ENCODE measurements at places on chromosomes 12 and 14.
A peak's percentile ranks its signal among the peaks of the same experiment; 100 is the strongest.

DNA sequence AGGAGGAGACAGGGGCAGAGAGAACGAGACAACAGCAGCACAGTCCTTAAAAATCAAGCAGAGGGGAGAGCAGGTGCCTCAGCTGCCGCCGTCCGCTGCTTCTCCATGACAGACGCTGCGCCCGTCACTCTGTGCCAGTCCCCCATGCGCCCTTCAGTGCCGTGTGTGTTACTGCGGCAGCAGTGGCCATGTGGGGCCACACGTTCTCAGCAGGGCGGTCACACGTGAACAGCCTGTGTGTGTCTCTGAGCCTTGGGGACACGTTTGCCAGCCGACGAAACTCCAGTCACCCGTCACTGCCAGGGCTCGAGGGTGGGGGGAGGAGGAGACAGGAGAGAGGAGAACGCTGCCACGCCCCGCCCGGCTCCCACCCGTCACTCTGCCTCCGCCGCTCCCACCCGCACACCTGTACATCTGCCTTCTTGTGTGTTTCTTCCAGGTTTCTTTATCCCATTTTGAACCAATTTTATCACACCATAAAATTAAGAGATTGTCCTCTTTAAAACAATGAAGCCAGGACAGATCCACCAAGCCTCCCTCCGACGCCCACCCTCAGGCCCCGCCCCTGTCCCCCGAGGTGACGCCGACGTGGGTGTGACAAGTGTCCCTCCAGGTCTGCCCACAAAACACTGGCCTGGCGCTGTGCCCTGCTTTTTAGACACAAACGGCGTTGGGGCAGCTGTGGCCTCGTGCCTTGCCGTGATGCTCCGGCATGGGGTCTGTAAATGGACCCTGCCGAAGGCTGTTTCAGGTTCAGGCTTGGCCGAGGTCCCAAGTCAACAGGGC lies 58.2 kb downstream of the GALNT9 start:
- no peak for DNase-seq

- no peak for DNase-seq
Measured at GRCh38 chr12:32302218-32303173, 96.9 kb upstream of the FGD4 start.

- peak; percentile 30 for DNase-seq
Measured at GRCh38 chr12:51323317-51323960, 535 bp downstream of the BIN2 start.

- DNase-seq, result no peak
Measured at GRCh38 chr12:23954332-23954731, 4.9 kb upstream of the SOX5 start.

DNA sequence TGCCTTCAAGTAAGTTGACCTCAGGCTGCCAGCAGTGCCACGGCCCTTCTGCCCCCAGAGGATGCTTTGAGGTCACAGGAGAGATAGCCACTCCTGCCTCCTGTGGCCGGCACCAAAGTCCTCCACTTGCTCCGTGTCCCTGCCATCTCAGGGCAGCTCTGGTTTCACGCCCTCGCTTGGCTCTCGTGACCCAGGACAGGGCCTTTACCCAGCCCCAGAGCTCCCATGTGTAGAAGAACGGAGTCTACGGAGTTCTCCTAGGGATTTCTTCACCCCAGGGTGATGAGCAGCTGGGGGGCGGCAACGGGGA lies 178.1 kb downstream of the ADGRD1 start:
- no peak for DNase-seq

DNA sequence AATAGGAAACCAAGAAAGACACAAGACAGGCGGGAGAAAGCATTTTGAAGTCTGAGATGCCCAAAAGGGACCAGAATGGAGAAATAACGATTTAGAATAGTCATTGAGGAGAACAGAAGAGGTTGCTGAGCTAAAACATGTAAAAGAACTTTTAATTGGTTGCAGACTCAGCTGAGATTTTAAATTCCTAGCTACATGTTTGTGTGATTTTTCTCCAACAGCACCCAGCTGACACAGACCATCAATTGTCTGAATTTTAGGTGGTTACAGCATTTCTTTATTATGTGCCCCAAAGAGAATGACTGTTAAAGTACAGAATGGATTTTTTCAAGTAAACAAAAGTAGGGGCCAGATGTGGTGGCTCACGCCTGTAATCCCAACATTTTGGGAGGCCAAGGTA lies 50.3 kb downstream of the BAZ1A start:
- DNase-seq, result no peak

GRCh38 chr14:75711796-75712211 lies 50.8 kb downstream of the TTLL5 start:
- DNase-seq, result no peak

GRCh38 chr12:52231305-52232202 lies 1.5 kb upstream of the KRT7 start:
- DNase-seq, result no peak

DNA sequence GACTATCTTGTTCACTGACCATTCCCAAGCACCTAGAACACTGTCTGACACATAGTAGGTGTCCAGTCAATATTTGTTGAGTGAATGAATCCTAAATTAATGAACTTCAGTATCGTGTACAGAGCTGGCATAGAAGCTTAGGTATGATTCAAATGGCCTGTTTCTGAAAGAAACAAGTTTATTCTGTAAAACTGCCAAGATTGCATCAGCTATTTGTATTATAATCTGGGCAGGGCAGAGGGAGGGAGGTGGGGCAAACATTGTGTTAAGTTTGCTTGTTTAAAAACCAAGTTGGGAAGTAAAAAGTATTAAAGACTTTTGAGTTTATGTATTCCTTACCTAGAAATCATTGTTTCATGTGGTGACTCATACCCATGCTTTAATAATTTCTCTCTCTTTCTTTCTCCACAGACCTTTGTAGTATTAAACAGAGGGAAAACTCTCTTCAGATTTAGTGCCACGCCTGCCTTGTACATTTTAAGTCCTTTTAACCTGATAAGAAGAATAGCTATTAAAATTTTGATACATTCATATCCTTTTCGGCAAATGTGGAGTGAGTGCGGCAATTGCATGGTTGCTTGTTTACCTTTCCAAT lies 92.8 kb downstream of the SCN8A start:
- DNase-seq, result no peak

DNA sequence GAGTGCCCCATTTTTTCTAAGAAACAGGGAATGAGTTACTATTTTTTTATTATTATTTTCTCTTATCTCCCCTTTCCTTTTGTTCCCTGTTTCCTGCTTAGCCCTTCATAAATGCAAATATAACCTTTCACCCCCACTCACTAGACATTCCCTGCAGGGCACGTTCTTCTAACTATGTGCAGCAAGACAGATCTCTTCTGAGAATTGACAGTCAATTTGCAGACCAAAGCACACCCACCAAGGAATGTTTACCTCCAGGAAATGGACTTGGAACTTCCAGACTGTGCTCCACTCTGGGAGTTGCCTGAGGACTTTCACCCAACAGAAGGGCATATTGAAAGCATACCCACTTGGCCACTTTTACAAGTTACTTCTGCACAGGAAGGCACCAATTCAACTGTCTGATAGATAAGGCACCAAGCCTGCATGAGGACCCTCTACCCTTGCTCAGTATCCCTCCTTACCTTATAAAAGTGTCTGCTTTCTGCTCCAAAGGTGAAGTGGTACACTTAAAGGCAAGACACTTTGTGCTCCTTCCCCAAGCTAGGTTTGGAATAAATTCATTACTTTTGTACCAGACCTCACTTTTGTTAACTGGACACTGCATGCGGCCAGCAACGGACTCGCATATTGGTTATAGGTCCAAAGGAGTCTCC lies 6.5 kb downstream of the TAS2R19 start:
- no peak for DNase-seq

GRCh38 chr12:24133384-24133783 lies 183.9 kb upstream of the SOX5 start:
- no peak for DNase-seq

- no peak for DNase-seq
Measured at GRCh38 chr14:38310420-38310995, 54.6 kb upstream of the CLEC14A start.

GRCh38 chr14:97010491-97011160 lies 213.4 kb downstream of the VRK1 start:
- DNase-seq, result no peak

DNA sequence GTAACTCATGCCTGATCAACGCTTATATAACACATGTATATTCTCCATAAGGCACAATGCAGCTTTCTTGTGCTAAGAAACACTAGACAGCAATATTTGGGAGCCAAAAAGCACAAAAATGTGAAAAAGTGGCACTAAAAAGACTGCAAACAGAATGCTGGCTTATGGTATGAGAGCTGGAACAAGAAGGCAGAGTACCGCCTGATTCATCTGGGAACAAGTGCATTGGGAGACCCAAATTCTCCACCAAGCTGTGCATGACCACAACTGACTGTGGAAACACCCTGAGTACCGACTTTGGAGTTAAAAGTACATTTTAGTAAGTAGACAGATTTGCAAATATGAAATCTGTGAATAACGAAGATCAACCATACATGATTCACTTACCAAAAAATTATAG lies 25.1 kb downstream of the E2F7 start:
- DNase-seq, result no peak

GRCh38 chr14:77158175-77158881 lies 16.7 kb upstream of the ZDHHC22 start:
- DNase-seq, result no peak

DNA sequence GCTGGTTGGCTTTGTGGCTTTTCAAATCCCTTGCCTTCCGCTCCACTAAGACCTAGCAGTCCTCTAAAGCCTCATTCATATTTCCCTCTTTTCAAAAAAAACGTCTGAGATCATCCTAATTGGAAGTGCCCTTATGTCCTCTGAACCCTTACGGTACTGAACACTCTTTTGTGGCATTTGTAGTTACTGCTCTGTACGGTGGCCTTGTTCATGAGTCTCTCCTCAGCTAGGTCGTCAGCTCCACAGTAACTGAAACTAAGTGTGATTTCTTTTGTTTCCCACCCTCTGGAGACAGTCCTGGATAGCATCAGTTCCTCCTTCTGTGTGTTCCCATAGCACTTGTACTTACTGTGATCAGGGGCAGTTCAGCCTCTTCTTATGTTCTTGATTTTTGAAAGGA lies 49.7 kb downstream of the DAAM1 start:
- DNase-seq, result no peak

Data from stimulated activated CD4-positive, alpha-beta T cell treated with anti-CD3 and anti-CD28 coated beads, Interleukin-12 subunit alpha, Interleukin-12 subunit beta, amount 100 ng/mL, for 48 hours (primary cell).